Left ventricle myocardium inferior (tissue), 1 donor: ENCODE measurements at places on chromosomes 5 and 9. TPM values are rescaled to one million over a fixed set of nuclear protein-coding genes. Genes with fewer than 3 reads are reported as not detected.

Gene FABP6
- 1.6 TPM for total RNA-seq

DNA sequence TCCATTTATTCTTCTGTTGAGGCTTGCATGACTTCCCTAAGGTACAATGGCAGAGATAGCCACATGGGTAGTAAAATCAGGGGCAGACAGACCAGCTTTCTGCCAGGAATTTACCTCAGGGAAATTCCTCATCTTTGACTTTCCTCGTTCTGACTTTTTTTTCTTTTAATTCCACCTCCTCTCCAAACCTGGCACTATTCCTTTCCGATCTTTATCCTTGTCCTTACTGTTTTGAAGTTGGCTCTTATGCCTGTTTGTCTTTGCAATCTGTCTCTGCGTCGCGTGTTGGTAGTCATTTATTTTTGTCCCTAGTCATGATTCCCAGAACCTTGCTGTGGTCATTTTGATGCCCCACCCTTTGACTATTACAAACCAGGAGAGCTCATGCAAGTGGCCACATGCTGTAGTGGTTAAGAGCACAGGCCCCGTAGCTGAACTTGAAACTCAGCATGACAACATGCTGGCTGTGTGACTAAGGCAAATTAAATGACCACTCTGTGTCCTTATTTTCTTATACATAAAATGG is 19.0 kb downstream of the TMC1 start:
- no peak for DNase-seq

Gene ATP10B
- total RNA-seq = not detected

DNA sequence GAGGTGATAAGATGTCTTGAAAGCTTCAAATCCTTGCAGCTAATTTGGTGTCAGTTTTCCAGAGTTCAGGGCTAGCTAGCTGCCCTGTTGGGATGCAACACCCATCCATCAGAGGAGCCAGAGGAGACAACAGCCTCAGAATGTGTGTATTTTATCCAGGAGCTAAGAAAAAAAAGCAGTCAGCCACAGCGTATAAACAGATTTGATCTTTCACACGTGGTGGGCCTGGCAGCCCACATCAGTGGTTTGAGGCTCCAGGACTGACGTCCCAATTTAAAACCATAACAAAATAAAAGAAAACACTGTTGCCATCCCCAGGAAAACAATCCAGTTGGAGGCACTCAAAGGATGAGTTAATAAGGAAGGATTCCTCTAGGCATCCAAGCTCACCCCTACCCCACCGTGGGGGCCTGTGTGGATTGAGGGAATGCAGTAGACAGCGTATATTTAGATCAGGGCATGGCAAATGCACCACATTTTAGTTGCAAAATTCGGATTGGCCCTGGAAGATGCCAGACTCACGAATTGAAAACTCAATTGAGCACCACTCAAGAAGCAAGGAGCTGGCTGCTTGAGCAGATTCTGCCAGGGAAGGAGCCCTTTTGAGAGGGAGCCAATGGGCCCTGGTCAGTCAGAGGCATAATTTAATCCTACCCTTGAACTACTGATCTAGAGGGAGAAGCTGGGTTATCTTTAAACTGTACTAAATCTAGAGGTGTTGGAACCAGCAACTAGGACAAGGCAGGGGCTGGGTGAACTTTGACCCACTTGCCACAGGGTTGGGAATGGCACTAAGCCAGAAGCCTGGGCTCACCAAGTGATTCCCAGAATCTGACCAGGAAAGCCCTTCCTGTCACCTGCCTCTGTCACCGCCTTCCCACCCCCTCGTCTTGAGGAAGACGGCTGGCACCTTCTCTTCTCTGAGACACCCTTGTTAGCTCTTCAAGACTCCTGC is 17.5 kb downstream of the ADRA1B start:
- no peak for DNase-seq

Gene ABLIM3
- 122 TPM for total RNA-seq

GRCh38 chr9:38386319-38386895 is 6.1 kb upstream of the ALDH1B1 start:
- no peak for DNase-seq

DNA sequence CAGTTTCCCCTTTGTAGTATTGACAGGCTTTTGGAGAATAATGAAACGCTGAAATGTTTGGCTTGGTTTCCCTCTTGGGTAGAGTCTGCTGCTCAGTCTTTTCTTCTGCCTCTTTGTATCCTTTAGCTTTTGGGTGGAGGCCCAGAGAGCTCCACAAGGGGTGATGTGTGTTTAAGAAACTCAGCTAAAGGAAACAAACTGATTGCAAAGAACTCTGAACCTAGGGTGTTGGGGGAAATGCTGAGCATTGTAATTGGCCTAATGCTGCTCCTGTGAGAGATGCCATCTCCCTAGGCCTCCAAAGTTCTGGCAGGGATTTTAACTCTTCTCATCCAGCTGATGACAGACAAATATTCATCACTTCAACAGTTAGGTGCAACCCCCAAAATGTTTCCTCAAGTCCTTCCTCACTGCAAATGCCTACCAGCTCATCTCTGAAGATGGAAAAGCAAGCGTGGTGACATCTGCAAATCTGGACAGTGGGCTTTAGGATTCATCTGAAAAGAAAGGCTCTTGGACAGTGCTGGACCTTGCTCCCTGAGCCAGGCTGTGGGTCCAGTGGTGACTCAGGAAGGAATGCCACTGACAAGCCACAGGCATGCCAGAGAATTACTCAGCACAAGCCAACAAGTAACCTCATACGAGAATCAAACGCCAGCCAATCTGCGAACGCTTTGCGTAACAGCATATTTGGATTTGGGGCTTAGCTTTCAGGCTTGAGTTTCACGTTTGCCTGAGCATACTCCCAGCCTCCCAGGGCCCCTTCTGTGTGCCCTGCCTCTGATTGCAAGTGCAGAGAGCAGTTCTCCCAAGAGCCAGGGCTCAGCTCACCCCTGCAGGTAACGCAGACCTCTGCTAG is 30.5 kb upstream of the ZSWIM6 start:
- DNase-seq = peak; percentile 35

Gene SLC1A3
- total RNA-seq = 144 TPM

Gene FAM78A
- 47.3 TPM for total RNA-seq

DNA sequence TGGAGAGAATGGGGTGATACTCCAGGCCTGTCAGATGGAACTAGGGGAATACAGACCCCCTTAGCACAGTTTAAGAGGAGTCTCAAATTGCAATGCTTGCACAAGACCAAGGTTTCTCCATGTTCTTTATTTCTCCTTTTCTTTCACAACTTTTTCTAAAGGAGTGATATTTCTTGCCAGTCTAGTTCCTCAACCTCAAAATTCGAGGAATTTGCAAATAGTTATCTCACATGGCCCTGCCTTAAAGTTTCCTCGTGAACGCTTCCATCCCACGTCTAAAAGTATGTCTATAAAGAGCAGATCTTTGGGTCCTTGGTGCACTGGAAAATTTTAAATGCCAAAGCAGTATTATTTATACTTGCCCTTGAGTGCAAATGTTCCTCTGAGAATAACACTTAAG is 373.8 kb upstream of the KLF4 start:
- no peak for DNase-seq

Gene AOPEP
- 175 TPM for total RNA-seq

Gene GMCL2
- not detected for total RNA-seq

DNA sequence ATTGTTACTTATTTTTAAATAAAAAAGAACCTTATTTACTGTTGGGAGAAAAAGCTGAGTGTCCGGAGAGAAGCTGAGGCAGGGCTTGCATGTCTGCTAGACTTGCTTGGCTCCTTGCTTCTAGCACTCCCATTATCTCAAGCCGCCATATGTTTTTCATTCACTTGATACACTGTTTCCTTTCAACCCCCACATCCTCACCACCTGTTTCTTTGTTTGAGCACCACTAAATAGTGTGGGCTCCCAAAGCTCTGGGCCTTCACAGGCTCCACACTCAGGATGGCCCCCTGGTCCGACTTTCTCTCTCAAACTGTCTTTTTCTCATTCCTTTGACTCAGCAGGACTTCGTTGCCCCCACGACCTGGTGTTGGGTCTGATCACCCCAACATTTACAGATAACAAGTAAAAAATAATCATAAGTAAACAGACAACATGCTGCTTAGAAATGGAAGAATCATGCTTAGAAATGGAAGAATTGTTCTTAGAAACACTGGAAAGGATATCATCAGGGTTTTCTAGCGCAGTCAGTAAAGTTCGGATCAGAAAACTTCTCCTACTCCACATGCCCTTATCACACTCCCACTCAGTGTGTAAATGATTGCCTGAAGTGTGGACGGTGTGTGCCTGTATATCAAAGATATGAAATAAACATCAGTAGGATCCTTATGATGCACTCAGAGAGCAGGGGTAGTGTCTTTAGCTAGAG is 58.5 kb downstream of the APTX start:
- DNase-seq = no peak

DNA sequence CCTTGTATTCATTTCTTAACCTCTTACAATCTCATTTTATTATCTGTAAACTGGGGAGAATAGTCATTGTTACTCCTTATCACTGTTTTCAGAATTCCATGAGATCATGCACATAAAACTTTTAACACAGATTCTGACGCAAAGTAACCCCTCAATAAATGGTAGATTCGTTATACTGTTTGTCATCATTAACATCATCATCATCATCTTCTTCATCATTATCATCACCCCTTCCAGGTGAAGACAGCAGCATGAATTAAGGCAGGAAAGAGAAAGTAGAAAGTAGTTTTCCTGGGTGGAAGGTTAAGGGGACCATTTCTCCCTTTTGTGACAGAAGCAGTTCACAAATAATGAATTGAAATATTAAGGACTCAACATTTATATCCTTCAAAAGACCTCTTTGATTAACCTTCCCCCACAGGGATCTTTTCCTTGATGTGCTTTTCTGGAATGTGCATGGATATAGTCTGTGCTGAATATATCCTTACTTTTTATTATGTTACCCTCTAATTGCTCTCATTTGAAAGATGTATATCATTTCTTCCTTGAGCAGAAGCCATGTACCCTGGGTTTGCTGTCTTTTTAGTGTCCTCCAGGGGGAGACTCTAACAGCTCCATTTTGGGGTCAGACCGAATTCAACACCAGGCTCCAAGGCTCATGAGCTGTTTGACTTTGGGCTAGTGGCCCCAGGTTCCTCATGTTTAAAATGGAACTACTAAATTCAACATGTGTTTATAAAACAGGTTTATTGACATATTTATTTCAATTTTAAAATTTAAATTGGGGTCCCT is 1029.9 kb upstream of the WWC1 start:
- no peak for DNase-seq

Gene RASGEF1C
- total RNA-seq = 0.27 TPM

Gene PRELID2
- 12.2 TPM for total RNA-seq

DNA sequence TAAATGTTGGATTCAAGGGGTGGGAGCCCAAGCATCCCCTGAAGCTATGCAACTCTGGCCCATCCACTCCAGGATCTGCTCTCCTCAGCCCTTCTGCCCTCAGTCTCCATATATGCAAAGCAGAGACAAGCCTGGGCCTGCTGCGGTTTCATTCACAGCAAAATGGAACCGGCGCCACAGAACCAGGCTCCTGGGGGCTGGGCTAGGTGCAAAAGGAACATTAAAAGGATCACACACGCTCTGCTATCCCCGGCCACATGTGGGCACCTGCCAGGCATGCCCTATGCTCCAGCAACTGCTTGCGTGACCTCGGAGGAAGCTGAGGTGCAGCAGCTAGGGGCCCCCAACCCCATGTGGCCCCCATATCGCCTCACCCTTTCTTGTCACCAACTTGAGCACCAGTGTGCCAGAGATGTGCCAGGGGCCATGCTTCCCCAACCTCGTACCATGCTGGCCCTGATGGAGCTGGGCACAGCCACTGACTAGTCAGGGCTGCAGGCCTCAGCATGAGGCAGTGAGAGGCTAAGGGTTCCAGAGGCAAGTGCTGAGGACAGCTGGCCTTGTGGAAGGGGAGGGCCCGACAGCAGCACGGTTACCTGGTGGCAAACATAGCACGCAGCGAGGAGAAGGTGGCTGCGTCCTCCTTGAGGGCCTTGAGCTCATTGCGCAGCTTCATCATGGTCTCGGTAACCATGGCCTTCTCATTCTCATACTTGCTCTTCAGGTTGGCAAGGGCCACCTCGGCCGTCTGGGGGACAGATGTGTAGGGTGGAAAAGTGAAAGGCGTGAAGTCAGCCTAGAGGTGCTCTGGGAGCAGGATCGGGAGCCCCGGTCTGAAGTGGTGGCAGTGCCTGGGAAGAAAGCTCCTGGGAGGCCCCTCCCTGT is 47.2 kb downstream of the BICD2 start:
- no peak for DNase-seq

Gene RALGPS1
- 18.9 TPM for total RNA-seq

GRCh38 chr9:74718709-74719108 is 169.0 kb downstream of the TRPM6 start:
- no peak for DNase-seq

- DNase-seq = peak; percentile 25
These were observed 115.7 kb upstream of the MSX2 start for GRCh38 chr5:174608631-174609097.

DNA sequence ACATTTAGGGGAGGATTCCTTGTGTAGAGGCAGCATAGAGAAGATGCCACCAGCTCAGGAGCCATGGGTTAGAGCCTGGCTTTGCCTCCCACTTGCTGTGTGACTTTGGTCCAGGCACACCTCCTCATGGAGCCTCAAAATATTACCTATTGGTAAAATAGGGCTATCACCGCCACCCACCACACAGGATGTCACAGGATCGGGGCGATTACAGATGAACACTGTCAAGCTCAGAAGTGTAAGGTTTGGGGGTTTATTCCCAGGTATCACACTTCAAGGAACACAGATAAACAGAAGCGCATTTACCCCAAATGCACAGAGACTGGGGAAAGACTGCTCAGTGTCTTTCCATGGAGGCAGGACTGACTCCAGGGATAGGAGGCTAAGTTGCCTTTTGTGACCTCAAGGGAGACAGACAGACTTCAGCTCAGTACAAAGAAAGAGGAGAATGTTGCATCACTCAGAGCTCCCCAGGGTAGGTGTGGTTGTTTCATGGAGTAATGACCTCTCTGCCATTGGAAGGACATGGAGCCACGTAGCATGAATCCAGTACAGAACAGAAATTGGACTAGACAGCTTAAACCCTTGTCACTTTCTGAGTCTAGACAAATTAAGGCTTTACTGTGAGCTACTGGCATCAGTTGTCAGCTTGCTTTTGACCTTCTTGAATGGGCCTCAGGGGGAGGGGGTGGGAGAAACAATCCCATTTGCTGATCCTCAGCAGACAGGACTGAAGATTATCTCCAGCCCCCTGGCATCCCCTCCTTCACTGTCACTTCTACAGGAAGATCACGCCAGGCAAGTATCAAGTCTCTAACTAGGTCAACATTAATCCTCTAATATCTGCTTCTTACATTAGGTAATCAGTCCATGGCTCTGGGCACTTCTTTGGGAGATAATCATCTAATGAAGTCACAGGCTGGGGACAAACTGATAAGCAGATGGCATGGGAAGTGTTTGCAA is 6.5 kb downstream of the TRAF1 start:
- DNase-seq = no peak

GRCh38 chr5:1079486-1079885 is 32.4 kb downstream of the SLC12A7 start:
- DNase-seq = no peak

DNA sequence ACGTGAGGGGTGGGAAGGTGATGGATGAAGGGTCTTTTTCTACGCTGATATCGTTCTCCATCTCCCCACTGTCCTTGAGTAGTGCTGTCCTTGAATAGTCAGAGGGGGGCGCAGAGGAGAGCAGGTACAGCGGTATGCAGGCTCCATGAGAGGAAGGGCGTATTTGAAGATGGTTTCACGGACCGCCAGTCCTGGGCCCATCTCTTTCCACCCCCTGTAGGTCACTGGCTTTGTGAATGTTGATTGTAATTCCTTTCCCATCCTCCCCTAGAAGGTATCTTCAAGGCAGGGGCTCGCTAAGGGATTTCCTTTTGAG is 40.8 kb upstream of the DAB2IP start:
- no peak for DNase-seq

- DNase-seq = no peak
These were observed 4.5 kb downstream of the REEP5 start for GRCh38 chr5:112917453-112917995.
